H9 (cell line): ENCODE measurements at places on chromosomes 7 and 10. TPM values are rescaled to one million over a fixed set of nuclear protein-coding genes. Genes with fewer than 3 reads are reported as not detected.

GRCh38 chr7:132650498-132650897 lies 74.2 kb upstream of the PLXNA4 start:
- H3K4me3 ChIP-seq = no peak overlapping the region
- no peak overlapping the region for H3K27ac ChIP-seq
- H3K27me3 ChIP-seq = no peaks in the 10 kb centered on the region
- no peaks in the 10 kb centered on the region for H3K36me3 ChIP-seq

- H3K27me3 ChIP-seq = no peaks in the 10 kb centered on the region
- H3K27ac ChIP-seq = no peak overlapping the region
- DNase-seq = peak; percentile 63
These were observed 8.8 kb downstream of the TNS3 start for GRCh38 chr7:47572939-47573757.

DNA sequence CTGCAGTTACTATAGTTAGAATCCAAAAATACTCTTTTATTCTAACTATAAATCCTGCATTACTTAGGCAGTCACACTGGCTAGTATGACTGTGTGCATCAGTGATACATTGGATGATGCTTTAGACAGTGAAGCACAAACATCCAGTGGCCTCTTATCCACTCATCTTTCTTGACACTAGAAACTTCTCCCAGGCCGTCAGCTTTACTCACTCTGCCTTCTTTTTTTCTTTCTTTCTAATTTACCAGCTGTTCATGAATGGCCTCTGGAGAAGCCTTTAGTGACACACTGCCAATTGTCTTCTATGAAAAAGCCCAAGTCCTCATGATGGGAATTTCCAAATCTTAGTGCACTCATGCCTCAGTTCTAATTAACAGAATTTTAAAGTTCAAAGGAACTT lies 26.2 kb upstream of the C10orf90 start:
- DNase-seq = no peak
- H3K27ac ChIP-seq = no peak overlapping the region
- H3K36me3 ChIP-seq = no peaks in the 10 kb centered on the region; the same call in none of the 2 replicates
- H3K4me1 ChIP-seq = no peaks in the 10 kb centered on the region; the same call in 1 of the 2 replicates
- H3K27me3 ChIP-seq = no peaks in the 10 kb centered on the region

DNA sequence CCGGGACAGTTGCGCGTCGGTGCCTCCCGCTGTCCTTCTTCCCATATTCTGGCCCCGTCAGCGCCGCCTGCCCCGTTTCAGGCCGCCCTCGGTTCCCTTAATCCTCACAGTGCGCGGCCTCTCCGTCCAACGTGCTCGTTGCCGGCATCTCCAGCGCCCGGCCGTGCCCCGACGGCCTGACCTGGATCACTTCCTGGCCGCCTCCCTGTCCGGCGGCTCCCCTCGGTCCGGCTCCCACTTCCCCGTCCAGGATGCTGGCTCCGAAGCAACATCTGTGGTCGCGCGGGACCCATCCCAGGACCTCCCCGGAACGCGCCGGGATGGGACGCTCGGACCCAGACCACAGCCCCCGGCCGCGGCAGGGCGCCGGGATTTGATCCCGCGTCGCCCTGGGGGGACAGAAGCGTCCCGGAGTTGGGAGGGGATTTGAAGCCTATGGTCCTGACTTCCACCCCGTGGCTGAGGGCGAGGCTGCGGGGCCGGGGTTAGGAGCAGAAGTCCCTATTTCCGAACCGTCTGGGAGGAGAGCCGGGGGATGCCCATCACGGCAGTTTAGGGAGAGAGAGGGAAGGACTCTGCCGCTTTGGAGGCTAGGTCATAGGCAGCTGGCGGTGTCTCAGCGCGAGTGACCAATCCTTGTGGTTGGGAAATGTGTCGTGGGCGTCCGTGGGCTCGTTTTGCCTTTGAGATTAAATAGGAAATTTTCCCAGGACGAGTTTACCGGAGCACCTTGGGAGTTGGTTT lies 53.8 kb downstream of the KCTD7 start:
- H3K27me3 ChIP-seq = no peaks in the 10 kb centered on the region
- peaks cover 2% of the 10 kb centered on the region; the same call in 1 of the 3 replicates for H3K36me3 ChIP-seq
- H3K4me3 ChIP-seq = peak overlapping the region; percentile 87

DNA sequence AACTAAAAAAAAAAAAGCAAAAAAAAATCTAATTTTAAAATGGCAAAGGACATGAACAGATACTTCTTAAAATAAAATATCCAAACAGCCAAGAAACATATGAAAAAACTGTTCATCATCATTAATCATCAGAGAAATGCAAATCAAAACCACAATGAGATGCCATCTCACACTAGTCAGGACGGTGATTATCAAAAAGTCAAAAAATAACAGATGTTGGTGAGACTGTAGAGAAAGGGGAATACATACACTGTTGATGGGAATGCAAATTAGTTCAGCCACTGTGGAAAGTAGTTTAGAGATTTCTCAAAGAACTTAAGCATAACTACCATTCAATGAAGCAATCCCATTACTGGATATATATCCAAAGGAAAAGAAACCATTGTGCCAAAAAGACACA lies 30.2 kb downstream of the COBL start:
- peaks cover 12% of the 10 kb centered on the region; the same call in 1 of the 2 replicates for H3K4me1 ChIP-seq
- no peak for DNase-seq
- no peak overlapping the region; the same call in 2 of the 3 replicates for H3K4me3 ChIP-seq
- no peaks in the 10 kb centered on the region for H3K36me3 ChIP-seq
- H3K27me3 ChIP-seq = no peaks in the 10 kb centered on the region; the same call in 1 of the 2 replicates
- no peak overlapping the region for H3K27ac ChIP-seq

MEOX2 gene
- total RNA-seq = not detected in 2 replicates

DNA sequence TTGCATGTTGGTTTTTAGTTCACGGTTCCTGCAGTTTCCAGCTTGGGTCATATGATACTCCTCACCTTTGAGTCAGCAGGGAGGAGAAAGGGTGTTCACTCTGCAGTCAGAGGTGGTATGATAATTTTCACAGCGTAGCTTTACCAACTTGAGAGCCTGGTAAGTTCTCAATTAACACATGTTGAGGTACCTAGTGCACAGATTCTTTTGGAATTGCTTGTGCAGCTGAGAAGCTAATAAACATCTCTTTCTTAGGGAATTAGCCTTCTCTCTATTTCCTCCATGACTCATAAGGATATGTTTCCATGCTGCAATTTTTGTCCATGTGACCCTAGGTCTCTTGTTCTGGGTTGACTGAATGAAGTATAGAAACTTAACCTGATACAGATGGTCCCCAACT lies 166.6 kb downstream of the KIF20B start:
- DNase-seq = no peak
- no peaks in the 10 kb centered on the region for H3K4me1 ChIP-seq
- H3K4me3 ChIP-seq = no peak overlapping the region
- H3K36me3 ChIP-seq = no peaks in the 10 kb centered on the region

C7orf57 gene
- total RNA-seq = 0.35 TPM in 1 of 2 replicates, not detected in the other

- H3K4me3 ChIP-seq = no peak overlapping the region
- H3K36me3 ChIP-seq = no peaks in the 10 kb centered on the region
- no peaks in the 10 kb centered on the region for H3K4me1 ChIP-seq
- DNase-seq = no peak
- H3K27ac ChIP-seq = no peak overlapping the region
These were observed 75.1 kb downstream of the SEMA3D start for GRCh38 chr7:85111761-85112160.

DNA sequence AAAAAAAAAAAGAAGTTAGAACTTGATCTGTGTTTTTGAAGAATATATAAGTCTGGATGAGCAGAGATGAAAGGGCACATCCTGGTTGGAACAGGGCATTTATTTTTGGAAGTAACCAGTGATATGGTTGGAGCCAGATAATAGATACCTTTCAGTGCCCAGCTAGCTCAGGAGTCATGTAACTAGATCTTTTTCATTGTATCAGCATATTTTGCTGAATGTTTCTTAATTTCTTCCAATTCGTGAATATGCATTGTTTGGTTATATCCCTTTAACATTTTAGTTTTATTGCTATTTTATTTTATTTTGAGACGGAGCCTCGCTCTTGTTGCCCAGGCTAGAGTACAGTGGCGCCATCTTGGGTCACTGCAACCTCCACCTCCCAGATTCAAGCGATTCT lies 81.8 kb downstream of the LCOR start:
- H3K36me3 ChIP-seq = peaks cover 25% of the 10 kb centered on the region
- H3K4me1 ChIP-seq = no peaks in the 10 kb centered on the region

- no peaks in the 10 kb centered on the region for H3K27me3 ChIP-seq
- H3K36me3 ChIP-seq = no peaks in the 10 kb centered on the region
- no peaks in the 10 kb centered on the region for H3K4me1 ChIP-seq
- H3K27ac ChIP-seq = no peak overlapping the region
- no peak for DNase-seq
These were observed 254.1 kb upstream of the PFKP start for GRCh38 chr10:2813286-2813685.

- no peaks in the 10 kb centered on the region for H3K27me3 ChIP-seq
- H3K27ac ChIP-seq = no peak overlapping the region
- no peaks in the 10 kb centered on the region for H3K4me1 ChIP-seq
- DNase-seq = no peak
- no peak overlapping the region for H3K4me3 ChIP-seq
These were observed 50.0 kb upstream of the GRB10 start for GRCh38 chr7:50832744-50833143.

GPAM gene
- 16.0 and 18.1 TPM in 2 replicates for total RNA-seq

DNA sequence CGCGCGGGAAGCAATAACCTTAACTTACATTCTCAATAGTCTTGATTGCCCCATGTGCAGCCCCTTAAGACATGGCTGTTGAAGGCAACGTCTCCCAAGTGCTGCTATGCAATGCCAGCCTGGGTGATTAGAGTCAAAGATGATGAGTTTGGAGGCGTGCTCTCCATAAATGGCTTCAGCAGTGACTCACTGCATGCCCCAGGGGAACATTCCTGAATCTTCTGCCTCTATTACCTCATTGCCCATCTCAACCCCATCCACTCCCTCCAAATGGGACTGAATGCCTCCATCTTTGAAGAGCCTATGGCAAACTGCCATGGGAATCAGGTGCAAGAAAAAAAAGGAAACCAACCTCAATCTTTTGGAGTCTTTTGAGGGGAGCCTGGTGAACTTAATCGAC lies 282.8 kb downstream of the SNX10 start:
- H3K27me3 ChIP-seq = no peaks in the 10 kb centered on the region
- peaks cover 11% of the 10 kb centered on the region for H3K36me3 ChIP-seq
- no peak overlapping the region for H3K27ac ChIP-seq
- no peaks in the 10 kb centered on the region for H3K4me1 ChIP-seq
- no peak overlapping the region for H3K4me3 ChIP-seq
- DNase-seq = no peak

PPIA gene
- total RNA-seq = 2,409 and 2,440 TPM in 2 replicates

GRCh38 chr7:29564496-29565223 lies 1.0 kb downstream of the PRR15 start:
- peaks cover 4% of the 10 kb centered on the region; the same call in 1 of the 2 replicates for H3K27me3 ChIP-seq
- H3K27ac ChIP-seq = no peak overlapping the region
- H3K36me3 ChIP-seq = peaks cover 5% of the 10 kb centered on the region; the same call in 2 of the 3 replicates
- peaks cover 1% of the 10 kb centered on the region; the same call in 1 of the 2 replicates for H3K4me1 ChIP-seq
- peak; percentile 43 for DNase-seq
- peak overlapping the region; percentile 91 for H3K4me3 ChIP-seq

PTPRN2 gene
- 5.2 and 5.7 TPM in 2 replicates for total RNA-seq

DNA sequence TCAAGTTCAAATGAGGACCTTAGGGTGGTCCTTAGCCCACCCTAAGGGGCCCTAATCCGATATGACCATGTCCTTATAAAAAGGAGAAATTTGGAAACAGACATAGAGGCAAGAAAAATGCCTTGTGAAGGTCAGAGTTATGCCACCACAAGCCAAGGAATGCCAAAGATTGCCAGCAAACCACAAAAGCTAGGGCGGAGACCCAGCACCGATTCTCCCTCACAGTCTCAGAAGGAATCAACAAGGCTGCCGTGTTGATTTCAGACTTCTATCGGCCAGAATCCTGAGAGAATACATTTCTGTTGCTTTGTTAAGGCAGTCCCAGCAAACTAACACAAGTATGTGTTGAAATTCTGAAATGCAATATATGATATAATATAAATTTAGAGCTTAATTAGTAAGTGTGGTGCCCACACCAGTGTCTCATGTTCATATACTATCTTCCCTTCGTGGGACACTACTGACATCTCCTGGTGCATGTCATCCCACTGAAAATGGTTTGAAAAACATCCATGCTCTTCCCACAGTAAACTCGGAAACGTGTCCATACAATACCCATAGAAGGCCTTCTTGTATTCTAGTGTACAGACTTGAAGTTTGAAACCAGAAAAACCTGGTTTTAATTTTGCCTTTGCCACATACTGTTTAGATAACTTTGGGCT lies 349.0 kb downstream of the TNS3 start:
- no peak overlapping the region for H3K27ac ChIP-seq
- no peak for DNase-seq
- H3K27me3 ChIP-seq = no peaks in the 10 kb centered on the region
- no peaks in the 10 kb centered on the region; the same call in 1 of the 2 replicates for H3K4me1 ChIP-seq

GRCh38 chr10:30857803-30858202 lies 173.9 kb downstream of the ZNF438 start:
- no peaks in the 10 kb centered on the region for H3K27me3 ChIP-seq
- H3K4me3 ChIP-seq = no peak overlapping the region
- no peak overlapping the region for H3K27ac ChIP-seq
- H3K36me3 ChIP-seq = no peaks in the 10 kb centered on the region

GRID2IP gene
- total RNA-seq = 1.7 TPM in 2 replicates

UPK3B gene
- 2.1 and 3.5 TPM in 2 replicates for total RNA-seq

- no peaks in the 10 kb centered on the region for H3K27me3 ChIP-seq
- H3K27ac ChIP-seq = no peak overlapping the region
- no peak for DNase-seq
- peaks cover 31% of the 10 kb centered on the region for H3K36me3 ChIP-seq
These were observed 69.2 kb upstream of the DDC start for GRCh38 chr7:50634378-50634777.

SPDYE9 gene
- not detected in 2 replicates for total RNA-seq

- DNase-seq = no peak
- no peak overlapping the region for H3K4me3 ChIP-seq
- no peaks in the 10 kb centered on the region for H3K27me3 ChIP-seq
- H3K27ac ChIP-seq = no peak overlapping the region
- H3K4me1 ChIP-seq = no peaks in the 10 kb centered on the region
- H3K36me3 ChIP-seq = no peaks in the 10 kb centered on the region
These were observed 40.4 kb upstream of the ABLIM1 start for GRCh38 chr10:114698271-114699061.

CREM gene
- total RNA-seq = 19.7 and 20.0 TPM in 2 replicates

DNA sequence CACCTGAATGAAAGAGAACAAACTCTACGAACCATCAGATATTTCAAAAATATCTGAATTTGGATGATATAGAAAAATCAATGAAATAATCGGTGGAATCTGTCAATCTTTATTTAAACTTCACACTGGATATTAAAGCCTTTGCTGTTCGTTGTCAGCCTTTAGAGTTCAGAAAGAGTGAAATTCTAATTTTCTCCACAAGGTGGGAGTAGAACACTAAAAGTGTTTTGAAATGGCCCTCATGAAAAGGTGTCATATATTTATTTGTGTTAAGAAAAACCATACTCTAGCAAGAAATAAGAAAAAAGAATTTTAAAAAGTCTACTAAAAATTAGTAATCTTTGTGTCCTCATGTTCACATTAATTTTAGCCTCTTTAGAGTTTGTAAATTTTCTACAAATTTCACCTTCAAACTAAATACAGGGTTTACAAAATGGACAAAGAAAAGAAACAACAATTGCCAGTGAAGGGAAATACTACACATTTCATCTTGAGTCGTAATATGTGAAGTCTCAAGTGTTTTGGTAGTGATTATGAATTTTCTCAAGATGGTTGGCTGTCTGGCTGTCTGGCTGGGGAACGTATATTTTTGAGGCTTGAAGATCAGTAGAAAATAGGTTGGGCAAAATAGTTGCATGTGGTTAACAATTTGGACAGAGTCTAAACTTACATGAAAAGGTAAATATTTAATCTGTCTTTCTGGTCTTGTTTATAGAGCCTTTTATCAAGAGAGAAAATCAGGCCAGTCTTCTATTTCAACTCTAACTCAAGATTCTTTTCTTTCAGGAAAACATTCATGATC lies 43.7 kb downstream of the DNAJB9 start:
- H3K4me1 ChIP-seq = peaks cover 9% of the 10 kb centered on the region; the same call in 1 of the 2 replicates
- DNase-seq = no peak
- H3K27me3 ChIP-seq = no peaks in the 10 kb centered on the region
- H3K36me3 ChIP-seq = no peaks in the 10 kb centered on the region
- H3K4me3 ChIP-seq = no peak overlapping the region
- H3K27ac ChIP-seq = no peak overlapping the region
